ENCODE measurements at places on chromosomes 6 and 20.

DNA sequence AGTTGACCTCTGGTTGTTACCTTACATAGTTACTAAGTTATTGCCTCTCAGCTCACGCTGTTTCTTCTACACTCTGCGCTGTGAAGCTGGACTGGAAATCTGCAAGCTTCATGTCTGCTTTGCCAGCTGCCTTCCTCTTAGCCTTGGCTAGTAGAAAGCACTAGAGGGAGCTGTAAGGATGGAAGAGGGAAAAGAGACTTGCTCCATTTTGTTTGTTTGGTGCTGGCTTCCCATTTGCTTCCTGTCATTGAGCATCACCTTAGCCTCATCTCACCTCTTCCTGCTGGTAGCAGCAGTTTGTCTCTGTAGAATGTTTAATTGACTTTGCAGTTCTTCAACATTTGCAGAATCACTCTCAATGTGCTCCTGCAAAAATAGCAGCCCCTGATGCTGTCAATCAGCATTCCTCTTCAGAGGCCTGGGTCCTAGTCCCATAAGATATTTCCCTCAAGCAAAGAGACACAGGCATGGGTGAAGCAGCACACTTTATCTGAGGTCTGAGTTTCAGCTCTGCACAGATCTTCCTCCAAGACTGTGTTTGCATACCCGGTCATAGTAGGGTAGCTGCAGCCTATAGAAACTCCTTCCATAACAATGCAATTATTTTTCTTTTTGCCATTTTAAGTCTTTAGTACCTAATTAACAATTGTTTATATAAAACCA is 302.2 kb upstream of the EPHA7 start:
- DNase-seq = peak; percentile 28

GRCh38 chr6:159094444-159095252 is 49.9 kb upstream of the TAGAP start:
- no peak for DNase-seq

- DNase-seq = peak; percentile 82
Measured at GRCh38 chr6:138440758-138441357, 36.8 kb downstream of the HEBP2 start.

GRCh38 chr6:62390401-62390800 is 104.4 kb upstream of the KHDRBS2 start:
- no peak for DNase-seq

DNA sequence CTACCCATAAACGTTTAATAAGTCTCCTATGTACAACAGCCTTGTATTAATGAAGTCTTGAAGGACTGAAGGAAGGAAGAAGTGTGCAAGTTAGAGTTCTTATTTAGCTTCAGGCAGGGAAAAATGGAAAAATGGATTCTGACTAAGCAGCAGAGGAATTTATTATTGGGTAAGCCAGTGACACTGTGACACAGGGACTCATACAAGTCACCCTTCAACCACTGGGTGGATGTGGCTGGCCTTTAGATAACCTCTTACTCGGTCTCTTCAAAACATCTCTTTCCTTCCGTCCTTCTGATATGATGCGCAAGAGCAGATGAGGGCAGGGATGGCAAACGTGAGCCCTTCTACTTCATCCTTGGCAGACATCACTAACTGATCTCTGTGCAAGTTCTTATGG is 145.6 kb downstream of the DHX35 start:
- no peak for DNase-seq

DNA sequence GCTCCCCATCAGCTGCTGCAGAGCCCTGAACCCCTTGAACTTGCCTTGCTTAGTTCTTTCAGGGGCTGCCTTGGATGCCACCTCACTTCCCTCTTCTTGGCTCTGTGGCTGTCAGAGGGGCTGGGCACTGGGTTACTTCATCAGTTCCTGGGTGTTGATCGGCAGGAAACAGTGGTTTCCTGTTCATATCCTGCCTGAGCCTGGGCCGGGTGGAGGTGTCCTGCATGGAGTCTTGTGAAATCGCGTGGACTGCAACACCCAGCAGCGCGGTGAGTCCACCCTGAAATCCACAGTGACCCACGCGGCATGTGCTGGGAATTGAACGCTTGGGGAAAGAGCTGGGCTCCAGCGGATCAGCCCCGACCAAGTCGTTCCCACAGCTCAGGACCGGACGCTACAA is 97.5 kb downstream of the CDH26 start:
- DNase-seq = peak; percentile 93

DNA sequence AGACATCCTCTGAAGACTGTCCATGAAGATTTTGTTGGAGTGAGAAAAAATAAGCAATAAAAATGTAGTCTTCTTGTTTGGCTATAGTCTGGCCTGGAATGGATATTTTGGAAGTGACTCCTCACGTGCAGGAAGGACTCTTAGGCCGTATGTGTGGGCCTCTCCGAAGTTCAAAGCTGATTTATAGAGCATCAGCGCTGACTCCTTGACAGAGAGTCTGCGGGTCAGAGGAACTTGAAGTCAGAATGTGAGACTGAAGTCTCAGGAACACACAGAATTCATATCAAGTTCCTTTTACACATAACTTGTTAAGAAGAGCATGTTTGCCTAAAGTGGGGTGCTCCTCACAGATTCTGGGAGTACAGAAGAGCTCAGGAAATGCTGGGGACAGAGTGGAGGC is 36.1 kb downstream of the EDN3 start:
- no peak for DNase-seq

DNA sequence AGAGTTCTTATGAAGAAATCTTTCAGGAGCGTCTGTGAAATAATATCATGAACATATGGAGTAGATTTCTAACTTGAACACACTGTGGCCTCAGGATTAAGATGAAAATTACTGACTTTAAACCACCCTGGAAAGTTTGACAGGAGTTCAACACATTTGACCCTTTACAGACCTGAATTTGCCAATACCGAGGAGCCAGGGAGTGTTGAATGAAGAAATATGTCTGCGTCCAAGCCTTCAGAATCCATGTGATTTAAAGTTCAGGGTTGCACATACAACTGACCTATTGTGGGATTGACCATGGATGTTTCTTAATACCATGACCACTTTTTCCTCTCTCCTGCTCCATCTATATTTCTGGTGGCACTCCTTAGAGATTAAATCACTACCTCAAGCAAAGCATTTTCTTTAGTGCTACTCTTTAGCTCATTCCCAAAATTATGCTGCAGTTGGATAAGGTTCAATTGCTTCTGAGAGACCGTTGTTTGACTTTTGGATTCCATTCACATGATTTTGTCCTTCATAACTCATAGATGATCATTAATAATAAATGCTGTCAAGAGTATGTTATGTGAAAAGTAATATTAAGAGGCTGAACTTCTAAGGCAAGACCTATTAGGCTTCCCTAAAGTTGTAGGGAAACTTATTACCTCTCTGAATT is 57.4 kb downstream of the PRL start:
- DNase-seq = no peak
